ENCODE measurements at places on chromosomes 11 and 22.

DNA sequence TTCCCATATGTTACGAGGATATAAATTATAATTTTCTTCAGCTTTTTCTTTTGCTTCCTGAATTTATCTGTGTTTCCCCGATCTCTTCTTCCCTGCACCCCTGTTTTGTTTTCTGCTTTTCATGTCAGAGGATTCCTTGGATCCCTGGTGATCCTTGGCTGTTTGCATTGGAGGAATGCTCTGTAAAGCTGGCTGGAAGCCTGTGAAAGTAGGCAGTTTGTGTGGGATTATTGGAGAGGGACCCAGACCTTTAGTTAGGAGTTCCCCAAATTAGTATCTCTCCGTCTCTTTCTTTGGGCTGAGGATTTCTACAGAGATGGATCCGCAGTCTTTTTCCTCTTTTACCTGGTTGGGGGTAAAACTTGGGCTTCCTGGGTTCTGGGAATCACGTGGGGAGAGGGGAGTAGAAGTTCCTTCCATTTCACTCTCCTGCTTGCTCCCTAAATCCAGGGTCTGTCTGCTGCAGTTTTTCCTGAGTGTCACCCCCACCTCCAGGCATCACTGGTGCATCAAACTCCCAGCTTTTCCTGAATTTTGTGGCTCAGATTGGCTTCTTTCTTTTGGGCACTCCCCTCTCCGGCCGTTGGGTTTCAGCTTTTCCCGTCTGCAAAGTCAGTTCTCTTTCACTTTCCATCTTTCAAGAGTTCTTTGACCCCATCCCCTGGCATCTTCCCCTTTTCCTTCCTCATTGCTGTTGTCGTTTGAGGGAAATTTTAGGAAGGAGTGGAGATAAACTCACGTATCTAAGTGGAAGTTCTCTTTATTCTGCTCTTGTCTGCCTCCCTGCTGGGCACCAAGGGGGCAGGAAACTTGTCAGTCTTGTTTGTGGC is 79.1 kb upstream of the ALX4 start:
- DNase-seq = no peak

DNA sequence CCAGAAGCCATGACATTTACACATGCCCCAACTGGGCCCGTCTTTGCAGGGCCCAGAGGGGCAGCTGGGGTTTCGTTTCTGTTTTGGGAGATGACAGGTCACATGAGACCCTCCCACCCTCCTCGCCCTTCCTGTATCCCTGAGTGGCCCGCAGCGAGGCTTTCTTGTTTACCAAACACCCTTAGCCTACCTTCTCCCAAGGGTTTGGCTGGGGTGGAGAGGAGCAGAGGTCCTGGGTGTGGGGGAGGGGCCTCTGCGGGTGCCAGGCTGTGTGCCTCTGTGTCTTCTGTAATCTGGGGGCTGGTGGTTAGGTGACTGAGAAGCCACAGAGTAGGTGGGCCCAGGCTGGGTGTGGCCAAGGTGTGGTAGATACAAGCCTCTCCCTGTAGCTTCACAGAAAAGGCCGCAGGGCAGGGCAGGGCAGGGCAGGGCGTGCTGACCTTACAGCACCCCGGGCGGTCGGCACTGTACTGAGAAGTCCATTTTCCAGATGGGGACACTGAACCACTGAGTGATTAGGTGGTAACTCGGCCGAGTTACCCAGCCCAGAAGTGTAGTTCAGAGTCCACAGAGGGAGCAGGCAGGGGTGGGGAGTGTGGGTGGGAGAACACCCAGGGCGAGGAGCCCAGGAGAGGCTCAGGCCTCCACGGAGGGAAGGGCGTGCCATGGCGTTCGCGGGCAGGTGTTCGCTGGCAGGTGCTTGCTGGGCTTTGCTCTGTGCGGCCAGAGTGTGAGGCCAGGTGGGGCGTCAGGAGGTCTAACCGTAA is 8.7 kb downstream of the PRR5 start:
- peak; percentile 70 for DNase-seq

GRCh38 chr11:46120346-46121300 is 631 bp downstream of the PHF21A start:
- DNase-seq = no peak

- DNase-seq = no peak
Measured at GRCh38 chr22:47372596-47373385, 610.3 kb downstream of the TBC1D22A start.

GRCh38 chr22:47045691-47046410 is 283.4 kb downstream of the TBC1D22A start:
- no peak for DNase-seq

Data from effector memory CD8-positive, alpha-beta T cell (primary cell).